ENCODE measurements at places on chromosomes 7 and 10.

DNA sequence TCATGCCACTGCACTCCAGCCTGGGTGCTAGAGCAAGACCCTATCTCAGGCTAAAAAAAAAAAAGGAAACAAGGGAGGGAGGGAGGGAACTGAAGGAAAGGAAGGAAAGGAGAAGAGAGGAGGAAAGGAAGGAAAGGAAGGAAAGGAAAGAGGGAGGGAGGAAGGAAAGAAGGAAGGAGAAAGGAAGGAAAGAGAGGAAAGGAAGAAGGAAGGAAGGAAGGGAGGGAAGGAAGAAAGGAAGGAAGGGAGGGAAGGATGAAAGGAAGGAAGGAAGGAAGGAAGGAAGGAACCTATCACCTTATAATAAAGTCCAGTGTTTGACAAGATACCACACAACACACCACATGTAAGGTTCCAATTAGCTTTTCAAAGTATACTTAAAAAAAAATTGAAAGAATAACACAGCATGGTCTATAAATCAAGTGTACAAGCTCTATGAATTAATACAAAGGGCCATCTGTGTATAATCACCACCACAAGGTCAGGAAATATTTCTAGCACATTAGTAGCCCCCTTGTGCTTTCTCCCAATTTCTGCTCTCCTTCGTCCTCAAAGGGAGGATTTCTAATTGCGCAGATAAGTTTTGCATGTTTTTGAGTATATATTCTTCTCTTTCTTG is 26.4 kb downstream of the RNF216 start:
- DNase-seq = no peak

GRCh38 chr7:81886211-81886764 is 116.4 kb upstream of the HGF start:
- no peak for DNase-seq

GRCh38 chr10:130959752-130960195 is 351.7 kb downstream of the TCERG1L start:
- no peak for DNase-seq

- peak; percentile 8 for DNase-seq
These were observed 130.4 kb upstream of the AUTS2 start for GRCh38 chr7:69467826-69468225.

GRCh38 chr7:87474533-87475358 is 734 bp downstream of the ABCB4 start:
- DNase-seq = peak; percentile 56

- DNase-seq = peak; percentile 51
These were observed 195.4 kb downstream of the MAD1L1 start for GRCh38 chr7:2037301-2037807.

DNA sequence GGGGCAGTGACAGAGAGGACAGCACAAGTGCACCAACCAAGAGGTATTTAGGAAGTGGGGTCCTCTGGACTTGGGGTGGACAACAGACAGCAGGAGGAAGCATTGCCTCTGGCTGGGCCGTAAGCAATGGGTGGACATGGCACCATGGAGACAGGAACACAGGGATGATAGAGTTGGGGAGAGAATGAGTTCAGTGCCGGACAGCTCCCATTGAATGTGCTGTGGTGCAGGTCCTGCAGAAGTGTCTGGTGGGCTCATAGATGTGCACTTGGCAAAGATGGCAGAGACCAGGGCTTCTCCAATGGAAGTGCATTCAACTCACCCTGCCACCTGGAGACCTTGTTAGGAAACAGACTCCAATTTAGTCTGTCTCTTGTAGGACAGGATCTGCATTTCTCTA is 341.5 kb upstream of the ZMIZ1 start:
- DNase-seq = no peak

DNA sequence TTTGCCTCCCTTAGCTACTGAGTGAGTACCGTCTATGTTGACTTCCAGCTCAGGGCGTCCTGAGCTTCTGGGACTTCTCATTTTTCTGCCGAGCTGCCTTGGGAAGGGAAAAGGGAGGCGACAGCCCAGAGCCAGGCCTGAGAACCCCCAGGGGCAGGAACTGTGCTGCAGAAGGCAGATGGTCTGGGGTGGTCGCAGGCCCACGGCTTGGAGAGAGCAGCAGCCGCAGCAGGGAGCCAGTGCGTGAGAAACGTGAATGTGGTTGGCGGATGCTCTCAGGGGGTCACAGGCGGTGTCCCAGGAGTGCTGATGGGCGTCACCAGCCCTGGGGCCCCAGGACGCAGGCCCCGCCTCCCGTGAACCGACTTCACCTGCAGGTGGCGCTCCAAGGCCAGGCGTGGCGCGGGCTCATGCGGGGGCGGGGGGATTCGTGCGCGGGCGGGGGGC is 9.2 kb upstream of the PWWP2B start:
- DNase-seq = peak; percentile 56

- DNase-seq = no peak
These were observed 118.2 kb downstream of the VPS50 start for GRCh38 chr7:93350338-93350737.

GRCh38 chr7:70696201-70696754 is 435.7 kb upstream of the GALNT17 start:
- DNase-seq = peak; percentile 56

GRCh38 chr7:27172823-27173510 is 1.2 kb downstream of the HOXA10 start:
- no peak for DNase-seq

GRCh38 chr10:101745074-101745696 is 30.7 kb downstream of the FGF8 start:
- DNase-seq = no peak

DNA sequence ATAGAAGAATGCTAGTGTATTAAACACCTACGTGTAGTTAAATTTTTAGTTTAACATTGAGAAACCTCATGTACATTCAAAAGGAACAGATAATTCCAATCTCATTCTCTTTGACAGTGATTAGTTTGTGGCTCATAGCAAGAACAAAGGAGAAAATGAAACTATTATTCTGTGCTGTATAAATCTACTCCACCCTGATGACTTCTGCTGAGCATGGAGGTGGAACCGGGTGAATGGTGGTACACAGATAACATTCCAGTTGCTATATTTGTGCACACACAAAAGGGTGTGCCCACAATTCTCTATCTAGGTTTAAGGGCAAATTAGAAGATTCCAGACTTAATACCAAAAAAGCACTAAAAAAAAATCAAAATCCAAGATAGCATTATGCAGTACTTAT is 17.0 kb upstream of the RALA start:
- DNase-seq = no peak

DNA sequence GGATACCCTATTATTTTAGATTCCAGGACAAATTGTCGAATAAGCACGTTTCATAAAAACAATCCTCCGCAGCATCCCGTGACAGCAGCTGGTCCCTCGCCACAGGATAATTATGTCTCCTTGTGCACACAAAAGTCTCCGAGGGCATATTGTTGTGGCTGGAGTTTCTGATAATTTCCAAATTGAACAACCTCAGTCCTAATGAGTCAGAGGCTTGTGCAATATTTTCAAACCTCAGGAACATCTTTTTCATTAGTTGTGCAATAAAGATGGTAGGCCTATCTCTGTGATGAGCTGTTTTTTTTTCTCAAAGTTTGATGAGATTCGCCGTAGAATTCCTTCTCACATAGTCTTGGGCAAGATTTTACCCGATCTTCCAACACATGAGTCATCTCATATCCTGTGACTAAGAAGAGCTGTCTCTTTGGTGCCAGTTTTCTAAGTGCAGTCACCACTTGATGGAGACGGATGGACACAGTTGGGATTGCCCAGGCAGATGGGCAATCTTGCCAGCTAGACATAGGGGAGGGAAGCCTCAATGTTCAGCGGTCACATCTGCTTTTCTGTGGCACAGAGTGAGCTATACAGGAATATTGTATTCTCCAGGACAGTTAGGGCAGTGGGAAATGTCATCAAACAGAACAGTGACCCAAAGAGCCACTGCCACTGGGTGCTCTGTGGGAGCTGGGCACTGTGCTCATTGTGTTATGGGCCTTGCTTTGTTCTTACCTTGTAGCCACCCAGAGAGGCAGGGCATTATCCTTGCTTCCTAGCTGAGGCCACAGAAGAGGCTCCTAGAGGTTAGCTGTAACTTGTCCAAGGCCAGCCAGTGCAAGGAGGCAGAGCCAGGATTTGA is 7.8 kb downstream of the HTRA1 start:
- DNase-seq = peak; percentile 98

DNA sequence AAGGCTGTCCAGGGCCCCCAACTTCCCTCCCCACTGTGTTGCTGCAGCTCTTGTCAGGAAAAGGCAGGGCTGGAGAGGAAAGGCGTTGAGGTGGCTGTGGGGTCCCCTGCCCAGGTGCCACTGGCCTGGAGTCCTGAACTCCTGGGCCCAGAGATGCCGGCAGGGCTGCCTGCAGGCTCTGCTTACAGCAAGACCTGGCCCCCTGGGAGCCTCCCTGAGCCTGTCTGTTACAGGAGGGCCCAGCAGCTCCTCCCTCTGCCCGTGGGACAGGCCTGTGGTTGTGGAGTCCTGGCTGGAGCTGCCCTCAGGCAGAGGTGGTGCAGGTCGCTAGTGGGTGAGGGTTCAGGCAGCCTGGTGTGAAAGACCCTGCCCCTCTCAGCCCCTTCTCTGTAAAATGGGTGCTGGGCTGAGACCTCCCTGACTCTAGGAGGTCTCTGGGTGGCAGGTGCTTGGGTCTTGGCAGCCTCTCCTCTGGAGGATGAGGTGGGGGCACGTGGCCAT is 9.9 kb downstream of the ANTXRL start:
- no peak for DNase-seq

GRCh38 chr7:43112941-43113621 is 634 bp downstream of the HECW1 start:
- peak; percentile 80 for DNase-seq

DNA sequence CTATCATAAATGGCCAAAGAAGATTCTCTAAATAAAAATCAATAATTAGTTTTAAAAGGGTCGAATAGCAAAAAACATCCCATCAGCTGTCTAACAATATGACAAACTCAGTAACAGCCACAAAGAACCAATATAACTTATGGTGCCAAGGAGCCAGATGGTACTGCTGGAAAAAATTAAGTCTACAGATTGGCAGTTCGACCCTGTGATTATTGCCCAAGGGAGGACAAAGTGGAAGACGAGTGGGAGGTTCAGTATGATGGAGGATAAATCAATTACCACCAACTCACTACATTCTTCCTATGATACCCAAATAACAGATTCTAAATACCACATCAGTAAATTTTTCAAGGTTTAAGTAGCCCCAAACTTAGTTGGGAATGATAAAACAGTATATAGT is 49.0 kb downstream of the SKAP2 start:
- DNase-seq = no peak

DNA sequence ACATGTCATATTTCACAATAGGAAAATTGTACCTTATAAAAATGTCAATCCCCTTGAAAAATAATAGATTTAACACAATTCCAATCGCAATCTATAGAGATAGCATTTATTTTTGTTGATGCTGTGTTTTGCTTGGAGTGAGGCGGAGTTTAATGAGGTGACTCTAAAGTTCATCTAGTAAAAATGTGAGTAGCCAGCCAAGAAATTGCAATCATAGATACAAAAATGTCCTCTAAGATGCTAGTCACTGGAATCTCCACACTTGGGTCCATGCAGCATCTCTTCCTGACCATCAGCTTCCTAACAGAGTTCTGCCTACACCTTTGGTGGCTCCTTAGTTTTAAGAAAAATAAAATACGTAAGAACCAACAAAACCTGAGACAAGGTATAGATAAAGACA is 44.9 kb downstream of the GLI3 start:
- peak; percentile 20 for DNase-seq

- DNase-seq = no peak
These were observed 194.2 kb upstream of the SVIL start for GRCh38 chr10:29828956-29829355.

- no peak for DNase-seq
These were observed 35.4 kb downstream of the PAXIP1 start for GRCh38 chr7:154967401-154967955.

GRCh38 chr7:8296362-8296659 is 34.3 kb upstream of the ICA1 start:
- no peak for DNase-seq

GRCh38 chr10:99062591-99062990 is 173.1 kb downstream of the HPSE2 start:
- no peak for DNase-seq

GRCh38 chr10:65910209-65910608 is 1015.6 kb upstream of the LRRTM3 start:
- no peak for DNase-seq

DNA sequence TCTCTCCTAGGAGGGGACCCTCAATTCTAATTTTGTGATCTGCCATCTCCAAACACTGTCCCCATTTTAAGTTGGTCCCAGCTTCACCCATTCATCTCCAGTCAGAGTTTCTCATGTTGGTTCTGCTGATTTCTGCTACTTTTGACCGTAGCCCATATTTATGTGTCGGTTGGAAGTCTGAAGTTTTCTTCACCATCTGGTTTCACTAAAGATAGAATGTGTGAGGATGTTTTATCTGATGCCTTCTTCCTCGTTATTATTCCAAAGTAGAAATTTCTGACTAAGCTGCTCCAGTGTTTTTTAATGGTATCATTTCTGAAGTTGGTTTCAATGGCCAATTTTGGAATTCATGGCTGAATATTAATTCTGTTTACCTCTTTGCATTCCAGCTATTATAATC is 21.3 kb upstream of the IFIT2 start:
- DNase-seq = peak; percentile 61

GRCh38 chr10:96833220-96834001 is 1.3 kb downstream of the LCOR start:
- DNase-seq = peak; percentile 45

DNA sequence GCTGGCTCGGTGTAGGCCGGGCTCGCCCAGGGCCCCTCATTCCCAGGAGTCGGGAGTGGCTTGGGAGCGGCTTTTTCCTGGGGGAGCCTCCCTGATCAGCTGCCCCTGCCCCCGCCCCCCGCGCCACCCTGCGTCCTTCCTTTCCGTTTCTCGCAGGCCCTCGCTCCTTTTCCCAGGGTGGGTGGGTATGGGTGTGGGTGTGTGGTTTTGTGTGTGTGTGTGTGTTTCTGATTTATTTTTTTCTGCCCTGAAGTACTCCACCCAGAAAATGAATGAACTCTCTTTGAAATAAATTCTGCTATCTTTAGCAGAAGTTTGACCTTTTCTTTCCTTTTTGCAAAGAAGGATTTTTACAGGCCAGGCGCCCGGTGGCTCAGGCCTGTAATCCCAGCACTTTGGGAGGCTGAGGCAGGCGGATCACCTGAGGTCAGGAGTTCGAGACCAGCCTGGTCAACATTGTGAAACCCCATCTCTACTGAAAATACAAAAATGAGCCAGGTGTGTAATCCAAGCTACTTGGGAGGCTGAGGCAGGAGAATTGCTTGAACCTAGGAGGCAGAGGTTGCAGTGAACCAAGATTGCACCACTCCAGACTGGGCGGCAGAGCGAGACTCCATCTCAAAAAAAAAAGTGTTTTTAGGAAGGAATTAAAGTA is 30.0 kb upstream of the AP5Z1 start:
- DNase-seq = no peak

DNA sequence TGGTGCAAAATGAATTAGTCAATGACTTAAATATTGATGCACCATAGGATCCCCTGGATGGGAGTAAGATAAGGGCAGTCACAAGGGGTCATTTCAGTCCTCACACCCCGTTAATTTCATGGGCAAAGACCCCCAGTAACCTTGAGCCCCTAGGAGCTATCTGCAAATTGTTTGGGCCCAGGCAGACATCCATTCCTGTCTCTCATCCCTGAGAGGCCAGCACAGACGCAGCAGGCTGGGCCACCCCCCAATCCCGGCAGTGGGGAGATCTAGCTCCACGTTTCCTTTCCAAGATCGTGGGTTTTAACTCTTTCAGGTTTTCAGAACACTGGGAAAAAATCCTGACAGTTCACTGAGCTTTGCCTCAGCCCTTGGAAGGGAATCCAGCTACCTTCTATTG is 40.1 kb downstream of the PNLIPRP2 start:
- DNase-seq = no peak
